ENCODE measurements at places on chromosomes 12 and 14. TPM values are rescaled to one million over a fixed set of nuclear protein-coding genes. Genes with fewer than 3 reads are reported as not detected.

GRCh38 chr14:74955229-74956026 is at the start of gene PGF:
Gene PGF (minus strand): TSS chr14:74955597. CDS start chr14:74955242, 355 bp downstream.
- no peaks in the 10 kb centered on the region for H3K36me3 ChIP-seq
- H3K4me3 ChIP-seq = peak within 1 kb of the TSS; percentile 25
- peaks cover 5% of the 10 kb centered on the region for H3K4me1 ChIP-seq
- DNase-seq = peak; percentile 57
- H3K27ac ChIP-seq = no peak within 1 kb of the TSS

Gene PPP1R36
- not detected for total RNA-seq

Gene KSR2
- not detected for total RNA-seq

Gene MDM2
- total RNA-seq = 87.0 TPM

GRCh38 chr12:31861360-31861759 is 97.9 kb upstream of the RESF1 start:
- H3K27me3 ChIP-seq = no peaks in the 10 kb centered on the region
- H3K4me3 ChIP-seq = no peak overlapping the region
- H3K27ac ChIP-seq = peak overlapping the region; percentile 36
- peaks cover 16% of the 10 kb centered on the region for H3K36me3 ChIP-seq
- H3K4me1 ChIP-seq = peaks cover 16% of the 10 kb centered on the region

Gene IFNG-AS1
- 19.0 TPM for total RNA-seq
